Chondrocyte (in vitro differentiated cells): ENCODE measurements at places on chromosomes 1 and 21.
A peak's percentile ranks its signal among the peaks of the same experiment; 100 is the strongest.

- DNase-seq: no peak
Observed at GRCh38 chr1:10745886-10746455, 50.5 kb downstream of the CASZ1 start.

DNA sequence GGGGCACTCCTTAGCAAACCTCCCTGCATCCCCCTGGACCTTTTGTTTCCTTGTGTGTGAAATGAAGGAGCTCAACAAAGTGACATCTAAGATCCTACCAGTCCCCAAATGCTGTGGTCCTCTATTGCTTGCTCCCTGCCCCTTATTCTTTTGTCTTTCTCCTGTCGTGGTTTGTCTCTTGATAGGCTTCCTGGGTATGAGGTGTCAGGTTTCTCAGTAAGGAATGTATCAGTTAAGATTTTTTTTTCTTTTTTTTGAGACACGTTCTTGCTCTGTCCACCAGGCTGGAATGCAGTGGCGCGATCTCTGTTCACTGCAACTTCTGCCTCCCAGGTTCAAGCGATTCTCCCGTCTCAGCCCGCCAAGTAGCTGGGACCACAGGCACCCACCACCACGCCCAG lies 16.8 kb downstream of the CNIH3 start:
- no peak for DNase-seq

DNA sequence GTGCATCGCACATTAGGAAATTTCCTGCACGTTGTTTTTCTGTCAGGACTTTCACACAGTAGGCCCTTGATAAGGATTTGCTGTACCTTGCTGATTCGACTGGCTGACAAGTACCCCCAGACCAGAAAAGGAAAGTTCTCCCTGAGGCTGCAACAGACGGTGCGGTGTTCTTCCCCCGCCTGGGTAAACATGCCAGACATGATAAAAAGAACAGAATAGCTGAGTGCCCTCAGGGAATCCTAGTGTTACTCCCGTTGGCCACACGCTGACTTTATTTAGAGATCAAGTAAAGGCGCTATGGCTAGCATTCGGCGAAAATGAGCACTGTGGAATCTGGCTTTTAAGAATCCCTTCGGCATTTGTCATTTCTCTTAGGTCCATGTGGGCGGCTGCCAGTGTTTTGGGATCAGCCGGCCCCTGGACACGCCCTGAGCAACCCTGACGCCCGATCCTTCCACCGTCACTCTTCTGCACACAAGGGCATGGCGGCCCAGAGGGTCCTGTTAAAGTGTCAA lies 607.7 kb downstream of the KIF26B start:
- DNase-seq: no peak

- DNase-seq: no peak
Observed at GRCh38 chr1:177286396-177286795, 115.6 kb downstream of the BRINP2 start.

DNA sequence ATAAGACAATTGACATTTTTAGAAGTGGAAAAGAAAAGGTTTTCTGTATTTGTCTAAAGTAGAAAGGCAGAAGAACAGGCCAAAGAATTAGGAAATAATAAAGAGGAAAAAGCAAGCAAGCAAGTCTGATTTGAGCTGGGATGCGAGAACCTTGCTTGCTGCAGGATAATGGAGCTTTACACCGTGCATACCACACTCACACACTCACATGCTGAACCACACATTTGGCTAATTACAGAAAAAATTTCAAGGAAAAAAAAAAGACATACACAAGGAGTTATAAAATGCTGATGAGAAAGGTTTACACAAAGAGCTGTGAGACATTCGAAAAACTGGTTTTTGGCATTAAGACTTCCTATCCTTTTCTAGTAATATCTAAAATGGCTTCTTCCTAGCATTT lies 593.9 kb downstream of the KIF26B start:
- no peak for DNase-seq

DNA sequence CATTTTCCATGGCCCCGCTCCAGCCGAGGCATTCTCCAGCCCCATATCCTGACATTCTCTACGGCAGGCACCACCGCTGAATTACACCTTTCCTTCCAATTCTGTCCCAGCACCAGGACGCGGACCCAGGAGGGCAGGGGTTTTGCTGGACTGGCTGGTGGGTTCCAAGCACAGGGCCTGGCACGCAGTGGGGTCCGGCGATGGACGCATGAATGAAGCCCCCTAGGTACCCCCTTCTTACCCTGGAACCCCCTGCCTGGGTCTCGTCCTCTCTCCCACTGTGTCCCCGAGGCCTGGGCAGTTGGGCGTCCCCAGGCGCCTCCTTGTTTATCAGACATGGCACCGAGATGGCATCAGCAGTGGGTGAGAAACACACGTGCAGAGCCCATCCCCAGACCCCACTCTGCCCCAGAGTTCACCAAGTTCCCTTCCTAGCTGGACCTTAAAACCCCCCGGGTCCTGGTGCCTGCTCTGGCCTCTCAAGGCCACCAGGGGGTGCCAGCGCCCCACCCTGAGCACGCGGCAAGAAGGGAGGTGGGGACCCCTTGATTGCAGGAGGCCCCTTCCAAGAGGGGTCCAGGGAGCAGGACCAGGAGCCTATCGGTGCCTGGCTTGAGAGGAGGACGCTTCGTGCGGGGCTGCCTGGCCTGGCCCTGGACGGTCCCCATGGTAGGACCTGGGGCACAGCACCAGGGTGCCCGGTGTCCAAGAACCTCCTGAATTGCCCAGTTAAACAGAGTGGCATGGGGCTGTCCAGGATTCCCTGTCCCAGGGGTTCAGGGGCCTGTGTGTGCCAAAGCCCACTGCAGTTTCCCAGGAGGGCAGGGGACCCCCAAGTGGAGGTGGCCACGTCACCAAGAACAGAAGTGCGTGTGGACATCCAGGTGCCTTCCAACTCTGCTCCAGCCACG lies 46.1 kb downstream of the MEGF6 start:
- no peak for DNase-seq

DNA sequence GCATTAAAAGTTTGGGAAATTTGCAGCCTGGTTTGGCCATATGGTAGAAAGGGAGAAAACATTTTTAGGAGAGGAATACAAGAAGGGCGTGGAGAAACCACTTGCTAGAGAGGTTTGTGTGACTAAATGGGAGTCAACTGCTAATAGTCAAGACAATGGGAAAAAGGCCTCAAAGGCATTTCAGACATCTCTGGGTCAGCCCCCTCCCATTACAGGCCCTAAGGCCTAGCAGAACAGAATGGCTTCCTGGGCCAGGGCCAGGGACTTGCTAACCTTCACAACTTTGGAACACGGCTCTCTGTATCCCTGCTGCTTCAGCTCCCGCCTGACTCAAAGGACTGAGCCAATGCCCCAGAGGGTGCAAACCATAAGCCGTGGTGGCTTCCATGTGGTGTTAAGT lies 752.3 kb upstream of the ADAMTS5 start:
- DNase-seq: no peak

- DNase-seq: no peak
Observed at GRCh38 chr1:167223144-167224103, 2.7 kb downstream of the POU2F1 start.

DNA sequence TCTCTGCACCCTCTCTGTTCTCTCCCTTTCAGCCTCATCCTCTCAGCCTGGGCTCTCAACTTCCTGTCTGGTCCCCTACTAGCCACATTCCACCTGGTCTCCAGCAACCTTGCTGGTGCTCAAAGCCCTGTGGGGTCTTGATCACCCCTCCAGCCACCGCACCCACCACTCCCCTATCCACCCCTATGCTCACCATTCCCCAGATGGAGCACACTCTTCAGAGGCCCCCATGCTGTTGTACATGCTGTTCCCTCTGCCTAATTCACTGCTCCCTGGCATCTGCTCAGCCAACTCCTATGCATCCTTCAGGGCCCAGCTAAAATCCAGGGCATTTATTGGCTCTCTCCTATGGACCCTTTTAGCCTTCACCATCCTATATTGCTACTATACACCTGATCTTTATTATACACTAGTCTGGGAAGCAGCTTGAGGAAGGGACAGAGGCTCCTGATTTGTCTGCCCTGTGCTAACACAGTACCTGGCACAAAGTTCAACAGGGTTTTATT lies 81.0 kb downstream of the GLIS1 start:
- peak; percentile 34 for DNase-seq

DNA sequence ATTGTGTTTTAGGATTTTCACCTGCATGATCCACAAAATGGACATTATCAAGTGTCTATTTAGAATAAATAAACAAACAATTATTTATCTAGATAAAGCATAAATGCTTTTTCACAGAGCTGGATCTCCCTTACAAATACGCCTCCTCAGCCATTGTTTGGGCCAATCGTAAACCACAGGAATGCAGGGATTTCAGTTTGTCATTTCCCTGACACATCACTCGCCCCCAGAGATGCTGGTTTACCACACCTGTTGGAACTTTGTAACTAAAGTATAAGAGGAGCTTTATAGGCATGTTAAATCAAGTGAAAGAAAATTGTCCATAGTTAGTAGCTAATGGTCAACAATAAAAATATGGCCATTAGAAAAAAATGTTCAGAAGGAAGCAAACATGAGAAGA lies 40.3 kb downstream of the GPR88 start:
- DNase-seq: no peak

DNA sequence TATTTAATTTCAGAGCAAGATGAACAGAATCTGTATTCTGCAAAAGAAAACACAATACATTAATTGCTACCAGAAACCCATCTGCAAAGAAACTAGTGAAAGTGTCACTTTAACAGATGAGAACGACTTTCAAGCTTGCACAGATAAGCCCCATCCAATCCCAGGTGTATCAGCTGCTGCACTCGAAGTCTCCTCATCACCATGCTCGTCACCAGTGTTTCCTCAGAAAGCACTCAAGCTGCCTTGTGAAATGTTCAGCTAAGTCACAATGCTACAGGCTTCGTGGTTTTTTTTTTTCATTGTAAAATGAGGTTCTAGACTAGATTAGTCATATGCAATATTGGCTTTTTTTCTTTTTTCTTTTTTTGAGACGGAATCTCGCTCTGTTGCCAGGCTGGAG lies 3.3 kb upstream of the TOMM20 start:
- DNase-seq: no peak

- DNase-seq: no peak
Observed at GRCh38 chr1:172533513-172534151, 682 bp downstream of the SUCO start.

DNA sequence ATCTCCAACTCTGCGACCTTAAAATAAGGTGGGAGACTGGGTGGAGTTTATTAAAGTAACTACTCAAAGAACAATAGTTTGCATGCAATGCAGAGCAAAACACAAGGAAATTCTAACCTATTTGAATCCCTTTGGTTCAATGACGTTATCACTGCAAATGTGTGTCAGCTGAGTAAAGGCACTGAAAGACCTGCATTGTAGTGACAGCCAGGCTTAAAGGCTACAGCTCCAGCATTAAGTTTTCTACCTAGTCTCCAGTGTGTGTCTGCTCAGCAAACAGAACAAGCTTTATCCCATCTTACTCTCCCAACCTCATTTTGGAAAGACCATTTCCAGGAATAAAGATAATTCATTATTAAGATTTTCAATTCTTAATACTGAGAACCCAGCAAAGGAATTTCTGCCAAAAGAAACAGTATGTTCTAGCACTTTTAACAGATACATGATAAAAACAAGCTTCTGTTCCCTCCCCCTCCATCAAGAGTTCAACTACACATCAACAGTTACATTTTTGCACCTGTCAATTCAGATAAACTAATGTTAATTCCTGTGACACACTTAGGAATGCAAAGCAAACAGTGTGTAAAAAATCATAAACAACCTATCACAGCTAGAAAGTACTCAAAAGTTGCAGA lies 14.2 kb downstream of the PTP4A2 start:
- DNase-seq: no peak

- no peak for DNase-seq
Observed at GRCh38 chr1:164930833-164931232, 371.8 kb downstream of the PBX1 start.

- no peak for DNase-seq
Observed at GRCh38 chr1:51851882-51852396, 26.6 kb downstream of the NRDC start.

DNA sequence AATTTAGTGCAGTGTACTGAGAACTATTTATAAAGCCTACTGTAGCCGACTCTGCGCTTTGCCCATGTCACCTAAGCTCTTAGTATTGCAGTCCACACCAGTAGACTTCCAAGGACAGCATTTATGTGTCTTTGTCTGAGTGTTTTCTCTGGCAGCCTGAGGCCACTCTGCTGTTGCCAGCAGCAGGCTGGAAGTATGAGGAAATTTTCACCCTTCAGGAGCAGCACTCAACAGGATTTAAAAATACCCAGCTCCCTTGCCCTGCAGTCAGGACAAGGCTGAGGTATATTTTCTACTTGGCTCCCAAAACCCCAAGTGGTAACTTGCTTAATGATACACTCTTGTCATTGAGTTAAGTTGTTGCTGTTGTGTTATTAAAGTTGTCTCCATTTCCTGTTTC lies 230.1 kb downstream of the SRGAP2C start:
- DNase-seq: no peak

DNA sequence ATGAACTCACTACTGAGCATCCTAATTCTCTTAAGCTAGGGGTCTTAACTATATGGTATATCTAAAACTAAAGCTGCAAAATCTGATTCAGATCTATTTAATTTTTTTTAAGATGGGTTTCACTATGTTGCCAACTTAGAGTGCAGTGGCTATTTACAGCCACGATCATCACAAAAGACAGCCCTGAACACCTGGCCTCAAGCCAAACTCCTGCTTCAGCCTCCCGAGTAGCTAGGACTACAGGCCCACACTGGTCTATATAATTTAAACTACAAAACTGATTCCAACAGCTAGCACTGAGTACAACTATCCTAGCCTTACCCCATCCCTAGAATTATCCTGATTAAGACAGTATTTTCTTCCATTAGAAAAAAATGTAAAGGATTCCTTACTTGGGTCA lies 37.1 kb downstream of the EIF4G3 start:
- no peak for DNase-seq

GRCh38 chr1:28836421-28836956 lies 24.5 kb downstream of the OPRD1 start:
- DNase-seq: no peak

DNA sequence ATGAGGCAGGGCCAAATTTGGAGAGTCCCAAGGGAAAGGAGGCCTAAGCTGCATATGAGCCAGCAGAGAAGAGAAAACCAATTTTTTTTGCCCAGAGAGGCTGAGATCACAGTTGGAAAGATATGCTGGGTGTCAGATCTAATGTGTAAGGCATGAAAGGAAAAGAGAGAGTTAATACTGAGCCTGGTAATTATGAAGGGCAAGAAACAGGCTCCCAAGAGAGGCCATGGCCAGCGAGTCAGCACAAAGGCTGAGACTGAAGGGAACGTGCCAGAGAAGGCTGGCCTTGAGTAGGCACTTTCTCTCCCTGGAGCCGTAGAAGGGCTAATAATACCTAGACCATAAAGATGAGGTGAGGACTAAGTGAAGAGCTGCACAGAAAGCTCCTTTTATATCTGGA lies 31.8 kb upstream of the BEND5 start:
- DNase-seq: no peak

GRCh38 chr1:35126546-35126945 lies 47.4 kb downstream of the ZMYM1 start:
- no peak for DNase-seq

- DNase-seq: peak; percentile 83
Observed at GRCh38 chr1:77686796-77687518, 4.5 kb upstream of the ZZZ3 start.

DNA sequence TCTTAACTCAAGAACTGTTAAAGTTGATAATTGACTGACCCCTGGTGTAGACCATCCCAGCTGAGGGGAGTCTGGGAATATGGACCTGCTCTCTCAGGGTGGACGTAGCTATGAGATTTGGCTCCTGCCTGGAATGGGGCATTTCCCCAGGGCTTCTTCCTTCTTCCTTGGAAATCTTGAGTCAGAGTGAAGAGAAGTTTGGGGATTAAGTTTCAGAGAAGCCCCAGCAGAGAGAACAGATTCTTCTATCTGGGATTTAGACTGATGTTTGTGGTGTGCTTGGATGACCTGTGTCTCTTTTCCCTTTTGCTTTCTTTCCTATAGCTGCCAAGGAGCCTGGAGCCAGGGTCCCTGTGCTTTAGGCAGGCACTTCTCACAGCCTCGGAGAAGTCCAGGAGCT lies 13.2 kb downstream of the AKR1A1 start:
- no peak for DNase-seq
